NCI-H2029 treated with DMSO at 0.1 percent for 48 hours (cell line): ENCODE measurements at places on chromosomes 4 and X.

DNA sequence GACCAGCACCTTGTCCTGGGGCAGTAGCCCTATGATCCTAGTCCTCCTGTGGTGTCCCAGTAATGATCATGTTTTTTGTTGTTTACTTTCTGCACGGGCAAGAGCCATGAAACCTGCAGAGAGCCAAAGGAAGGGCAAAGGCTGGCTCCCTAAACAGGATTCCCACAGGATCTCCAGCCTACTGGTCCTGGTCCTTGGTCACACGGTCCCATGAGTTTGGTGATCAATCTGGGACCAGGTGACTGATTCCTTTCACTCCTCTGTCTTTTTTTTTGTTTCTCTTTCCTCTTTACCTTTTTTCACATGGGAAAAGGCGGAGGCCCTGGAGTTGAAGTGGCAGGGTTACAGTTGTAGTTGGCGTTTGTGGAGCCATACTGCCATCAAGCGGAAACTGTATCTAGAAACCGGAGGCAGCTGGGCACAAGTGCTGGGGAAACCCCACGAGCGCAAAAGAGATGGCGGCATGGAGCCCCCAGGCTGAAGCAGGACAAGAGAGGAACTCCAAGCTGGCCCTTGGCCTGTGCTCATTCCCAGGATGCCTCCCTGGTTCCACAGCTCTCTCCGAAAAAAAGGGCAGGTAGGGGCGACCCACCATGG lies 34.6 kb downstream of the NBDY start:
- DNase-seq = no peak

- no peak for DNase-seq
These were observed 19.7 kb upstream of the CXCL6 start for GRCh38 chr4:73816814-73817213.

DNA sequence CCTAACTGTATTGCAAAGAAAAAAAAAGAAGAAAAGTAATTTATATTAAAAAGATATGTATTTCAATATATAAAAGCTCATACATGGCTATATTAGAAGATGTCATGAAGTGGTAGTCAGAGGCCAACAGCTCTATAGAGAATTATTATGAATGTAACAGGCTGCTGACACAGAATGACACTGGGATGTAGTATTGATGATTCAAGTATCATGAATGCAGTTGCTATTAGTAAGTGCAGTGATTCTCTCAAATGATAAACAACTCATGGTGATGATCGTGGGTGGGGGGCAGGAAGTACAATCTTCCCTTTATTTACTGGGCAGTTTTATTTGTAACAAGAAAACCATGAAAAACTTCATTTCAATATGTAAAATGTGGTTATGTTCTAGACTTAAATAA lies 124.6 kb downstream of the COL4A6 start:
- DNase-seq = no peak

DNA sequence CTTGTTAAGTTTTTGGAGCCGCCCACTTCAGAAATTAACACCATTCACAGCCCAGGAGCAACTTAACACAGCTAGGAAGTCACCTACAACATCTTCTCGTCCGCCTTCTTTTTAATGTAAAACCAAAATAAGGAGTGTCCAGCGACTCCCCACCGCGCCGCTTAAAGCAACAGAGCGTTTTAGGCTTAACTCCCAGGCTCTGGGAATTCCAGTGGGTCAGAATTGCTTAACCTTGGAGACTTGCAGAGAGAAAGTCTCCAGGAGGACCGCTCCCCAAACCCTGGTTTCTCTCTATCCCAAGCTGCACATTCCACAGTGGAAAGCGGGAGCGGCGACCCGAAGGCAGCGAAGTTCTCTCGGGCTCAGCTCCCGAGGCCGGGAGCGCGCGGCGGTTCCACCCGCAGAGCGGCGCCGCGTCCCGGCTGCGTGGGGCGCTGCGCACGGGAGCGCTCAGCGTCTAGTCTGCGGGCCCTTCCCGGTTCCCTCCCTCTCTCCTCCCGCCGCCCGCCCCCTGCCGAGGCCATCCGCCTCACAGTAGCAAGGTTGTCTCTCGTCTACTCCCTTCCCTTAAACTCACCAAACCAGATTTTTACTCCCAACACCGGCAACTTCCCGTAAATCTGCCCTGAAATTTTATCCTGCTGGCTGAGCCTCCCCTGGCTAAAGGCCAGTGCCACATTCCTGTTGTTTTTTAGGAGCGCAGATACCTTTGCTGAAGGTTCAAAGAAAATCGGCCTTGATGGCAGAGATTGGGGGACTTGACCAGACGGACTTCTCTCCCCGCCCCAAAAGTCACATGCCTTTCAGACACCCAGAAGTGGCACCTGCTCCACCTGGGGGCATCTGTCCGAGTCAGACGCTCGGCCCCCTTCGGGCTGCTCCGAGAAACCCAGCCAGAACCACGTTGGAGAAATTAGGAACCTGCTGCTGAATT lies at the start of gene RBM47:
RBM47 (minus strand) TSS at position 464 of the 934 bp plus-strand sequence. CDS start 190,971 bp downstream, outside the sequence.
- DNase-seq = peak; percentile 69

DNA sequence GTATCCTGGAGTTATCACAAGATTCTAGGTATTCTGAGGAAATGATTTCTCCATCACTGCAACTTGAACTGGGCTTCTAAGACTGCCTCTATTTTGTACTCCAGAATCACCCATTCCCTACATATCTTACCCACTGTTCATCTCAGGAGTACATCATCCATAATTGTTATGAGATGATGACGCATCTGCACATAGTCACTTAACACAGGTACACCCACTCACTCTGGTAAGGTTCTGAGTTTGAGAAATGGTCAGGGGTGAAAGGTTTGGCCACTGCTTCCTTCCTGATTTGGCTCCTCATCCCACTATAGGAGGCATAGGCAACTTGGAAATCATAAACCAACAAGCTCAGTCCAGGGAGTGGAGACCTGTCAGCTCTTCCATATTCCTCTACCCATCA lies 143.9 kb downstream of the GLRA2 start:
- DNase-seq = no peak

DNA sequence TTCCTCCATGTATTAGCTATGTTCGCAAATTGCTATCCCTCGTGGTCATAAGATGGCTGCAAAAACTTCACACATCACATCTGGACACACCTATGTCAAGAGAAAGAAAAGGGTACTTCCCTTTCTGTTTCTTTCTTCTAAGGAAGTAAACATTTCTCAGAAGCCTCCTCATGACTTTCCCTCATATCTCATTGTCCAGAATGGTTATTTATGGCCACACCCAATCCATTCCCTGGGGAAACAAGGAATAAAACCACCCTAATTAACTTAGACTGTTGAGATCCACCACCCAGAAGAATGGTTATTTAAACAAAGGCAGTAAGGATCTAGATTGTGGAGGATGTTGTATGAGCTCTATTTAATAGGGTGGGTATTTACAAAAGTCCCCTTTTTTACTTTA lies 160.8 kb upstream of the LNX1 start:
- DNase-seq = no peak

DNA sequence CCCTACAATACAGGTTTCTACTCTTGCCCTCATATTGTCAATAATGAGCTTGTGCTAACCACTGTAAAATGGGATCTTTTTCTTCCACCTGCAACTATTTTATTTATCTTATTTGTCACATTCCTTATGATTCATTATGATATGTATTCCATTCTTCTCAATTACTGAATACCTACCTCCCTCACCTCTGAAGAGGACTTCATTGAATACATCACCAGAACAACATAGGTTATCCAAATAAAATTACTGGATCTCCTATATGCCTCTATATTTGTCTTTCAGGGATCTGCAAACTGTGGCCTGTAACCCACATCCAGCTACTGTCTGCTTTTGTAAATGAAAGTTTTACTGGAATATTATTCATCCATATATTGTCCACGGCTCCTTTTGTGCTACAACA lies 41.3 kb downstream of the STPG2 start:
- no peak for DNase-seq

- DNase-seq = no peak
These were observed 13.6 kb upstream of the HSFX3 start for GRCh38 chrX:149563359-149563758.

GRCh38 chr4:178836865-178837264 lies 1394.6 kb upstream of the AGA start:
- no peak for DNase-seq

DNA sequence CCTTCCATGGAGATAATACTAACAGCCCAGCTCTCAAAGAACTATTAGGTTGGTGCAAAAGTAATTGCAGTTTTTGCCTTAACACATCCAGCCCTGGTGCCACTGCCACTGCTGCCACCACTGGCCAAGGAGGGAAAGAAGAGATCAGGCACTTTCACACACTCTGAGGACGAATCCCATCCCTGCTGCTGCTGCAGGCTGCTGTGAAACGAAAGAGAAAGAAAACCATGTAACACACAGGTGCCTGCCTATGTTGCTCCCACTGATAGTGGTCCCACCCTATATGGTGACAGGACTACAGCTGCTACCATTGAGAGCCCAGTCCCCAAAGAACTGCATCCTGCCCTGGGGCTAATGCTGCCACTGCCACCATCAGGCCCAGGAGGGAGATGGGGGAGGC lies 35.1 kb downstream of the TMLHE start:
- DNase-seq = no peak

DNA sequence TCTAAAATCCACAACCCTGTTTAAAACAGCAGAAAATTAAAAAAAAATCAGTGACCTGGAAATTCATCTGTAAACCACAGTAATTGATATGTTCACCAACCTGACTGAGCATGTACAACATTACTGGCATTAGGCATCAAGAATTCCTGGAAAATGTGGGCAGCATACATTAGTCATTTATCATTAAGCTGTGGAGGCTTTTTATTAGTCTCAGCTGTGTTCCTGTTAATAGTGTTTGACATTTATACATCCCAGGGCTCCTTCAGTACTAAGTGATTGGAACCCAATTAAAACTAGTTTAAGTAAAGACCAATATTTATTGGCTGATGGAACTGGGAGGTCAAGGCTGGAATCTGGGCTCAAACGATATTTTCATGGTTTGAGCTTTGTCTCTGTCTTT lies 227.3 kb upstream of the GIMD1 start:
- DNase-seq = no peak

- no peak for DNase-seq
These were observed 169.9 kb upstream of the NDP start for GRCh38 chrX:44143061-44143602.

GRCh38 chr4:145545538-145546174 lies 64.0 kb downstream of the SMAD1 start:
- no peak for DNase-seq

DNA sequence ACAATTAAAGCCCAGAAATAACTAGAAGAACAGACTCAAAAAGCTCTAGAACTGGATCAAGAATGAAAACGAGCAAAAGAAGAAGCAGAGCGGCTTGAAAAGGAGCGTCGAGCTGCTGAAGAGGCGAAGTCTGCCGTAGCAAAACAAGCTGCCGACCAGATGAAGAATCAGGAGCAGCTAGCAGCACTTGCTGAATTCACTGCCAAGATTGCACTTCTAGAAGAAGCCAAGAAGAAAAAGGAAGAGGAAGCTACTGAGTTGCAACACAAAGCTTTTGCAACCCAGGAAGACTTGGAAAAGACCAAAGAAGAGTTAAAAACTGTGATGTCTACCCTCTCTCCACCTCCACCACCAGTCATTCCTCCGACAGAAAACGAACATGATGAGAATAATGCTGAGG lies 56.1 kb upstream of the PPP4R3C start:
- no peak for DNase-seq

DNA sequence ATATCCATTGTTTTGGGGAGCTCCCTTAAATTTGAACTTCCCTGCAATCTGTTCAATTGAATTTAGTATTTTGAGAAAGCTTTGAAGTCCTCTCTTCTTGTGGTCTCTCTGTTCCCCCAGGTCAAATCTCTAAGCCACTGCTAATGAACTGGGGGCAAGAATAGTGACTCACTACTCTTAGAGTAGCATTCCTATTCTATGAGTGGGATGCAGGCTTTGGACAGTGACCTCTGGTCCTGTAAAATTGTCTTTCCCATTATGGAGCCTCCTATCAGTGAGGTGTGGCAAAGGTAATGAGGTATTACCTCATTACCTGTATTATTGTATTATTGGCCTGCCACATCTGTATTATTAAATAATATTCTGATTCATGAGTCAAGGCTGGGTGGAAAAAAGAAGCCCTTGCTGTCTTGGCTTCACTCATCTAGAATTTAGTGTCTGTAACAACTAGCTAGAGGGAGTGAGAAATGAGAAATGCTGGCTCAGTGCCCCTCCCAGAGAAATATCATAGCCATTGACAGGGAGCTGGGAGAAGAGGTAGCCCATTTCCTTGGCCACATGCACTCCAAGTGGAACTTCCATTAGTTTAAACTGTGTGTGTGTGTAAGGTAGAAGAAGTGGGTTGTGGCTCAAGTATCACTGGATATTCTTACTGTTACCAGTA lies 393.9 kb upstream of the CTSO start:
- no peak for DNase-seq

DNA sequence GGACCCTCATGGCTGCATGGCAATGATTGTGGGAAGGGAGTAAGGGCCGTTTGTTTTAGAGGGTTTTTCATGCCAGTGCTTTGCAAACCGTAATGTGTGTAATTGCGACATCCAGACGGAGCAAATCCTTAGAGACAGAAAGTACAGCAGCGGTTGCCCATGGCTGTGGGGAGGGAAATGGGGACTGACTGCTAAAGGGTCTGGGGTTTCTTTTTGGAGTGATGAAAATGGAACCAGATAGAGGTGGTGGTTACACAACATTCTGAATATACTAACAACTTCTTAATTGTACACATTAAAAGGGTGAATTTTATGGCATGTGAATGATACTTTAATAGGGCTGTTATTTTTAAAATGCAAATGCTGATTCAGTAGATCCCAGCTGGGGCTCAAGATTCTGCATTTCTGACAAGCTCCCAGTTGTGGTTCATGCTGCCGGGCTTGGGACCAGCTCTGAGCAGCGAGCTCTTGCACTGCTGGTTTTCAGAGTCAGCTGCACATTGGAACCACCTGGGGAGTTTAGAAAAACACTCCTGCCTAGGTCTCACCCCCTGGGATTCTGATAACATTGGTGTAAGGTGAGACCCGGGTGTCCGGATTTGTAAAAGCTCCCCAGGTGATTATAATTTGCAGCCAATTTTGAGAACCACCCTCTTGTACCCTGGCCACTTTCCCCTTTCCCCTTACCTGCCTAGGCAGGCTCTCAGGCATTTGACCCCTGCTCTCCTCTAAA lies 47.7 kb downstream of the PRPS1 start:
- DNase-seq = no peak

GRCh38 chr4:148057516-148057915 lies 325.6 kb downstream of the ARHGAP10 start:
- no peak for DNase-seq

- DNase-seq = no peak
These were observed 61.4 kb upstream of the PJA1 start for GRCh38 chrX:69226459-69227158.

GRCh38 chr4:5626913-5627312 lies 81.4 kb downstream of the EVC2 start:
- no peak for DNase-seq

GRCh38 chr4:148982200-148982599 lies 540.0 kb upstream of the NR3C2 start:
- no peak for DNase-seq

- DNase-seq = no peak
These were observed 1472.7 kb downstream of the ARAP2 start for GRCh38 chr4:34771632-34772031.

- DNase-seq = no peak
These were observed 63.5 kb downstream of the TMEM131L start for GRCh38 chr4:153529646-153530045.

- DNase-seq = no peak
These were observed 22.2 kb downstream of the PHKA2 start for GRCh38 chrX:18961686-18962085.
